NK-92 treated with Interleukin-12 subunit alpha and Interleukin-12 subunit beta, amount 100 ng/mL, for 24 hours (cell line): ENCODE measurements at places on chromosomes 4 and X.

GRCh38 chrX:150038986-150039599 lies 100.8 kb upstream of the EOLA2 start:
- no peak for DNase-seq

DNA sequence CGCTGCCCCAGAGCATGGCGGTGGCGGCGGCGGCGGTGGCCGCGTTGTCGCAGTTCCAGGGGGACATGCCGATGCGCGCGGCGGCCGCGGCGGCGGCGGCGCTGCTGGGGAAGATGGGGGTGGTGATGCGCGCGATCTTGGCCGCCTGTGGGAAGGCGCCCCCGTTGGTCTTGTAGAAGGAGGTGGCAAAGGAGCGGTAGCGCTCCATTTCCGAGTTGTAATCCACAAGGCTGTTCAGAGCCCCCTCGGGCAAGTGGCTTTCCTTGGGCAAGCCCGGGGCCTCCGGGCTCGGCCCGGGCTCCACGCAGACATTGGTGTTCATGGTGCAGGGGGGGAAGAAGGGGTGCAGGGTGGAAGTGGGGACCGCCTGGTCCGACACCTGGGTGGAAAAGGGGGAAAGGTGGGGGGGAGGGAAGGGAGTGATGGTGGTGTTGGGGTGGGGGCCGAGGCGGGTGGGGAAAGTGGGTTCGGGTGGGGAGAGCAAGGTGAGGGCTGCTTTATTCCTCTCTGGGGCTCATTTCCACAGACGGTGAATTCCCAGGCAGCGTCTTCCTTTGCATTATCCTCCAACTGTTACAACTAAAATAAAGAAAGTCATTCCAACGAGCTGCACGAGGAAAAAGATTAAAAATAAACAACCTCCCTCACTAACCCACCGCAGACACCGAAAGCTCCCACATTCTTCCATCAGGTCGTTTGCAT lies 3.1 kb downstream of the CXXC4 start:
- DNase-seq = no peak

GRCh38 chrX:72030431-72030830 lies 101.3 kb downstream of the RTL5 start:
- DNase-seq = no peak

DNA sequence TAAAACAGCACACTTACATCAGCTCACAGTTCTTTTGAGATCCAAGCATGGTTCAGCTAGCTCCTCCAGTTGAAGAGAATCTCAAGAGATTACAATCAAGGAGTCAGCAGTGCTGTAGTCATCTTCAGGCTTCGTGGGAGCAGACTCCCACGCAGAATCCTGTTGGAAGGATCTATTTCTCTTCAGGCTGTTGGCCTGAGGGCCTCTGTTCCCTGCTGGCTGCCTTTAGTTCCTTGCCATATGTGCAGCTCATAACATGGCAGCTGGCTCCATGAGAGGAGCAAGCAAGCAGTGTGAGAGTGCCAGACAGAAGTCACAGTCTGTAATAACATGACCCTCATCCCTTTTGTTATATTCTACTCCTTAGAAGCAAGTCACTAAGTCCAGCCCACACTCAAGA lies 168.6 kb downstream of the COX18 start:
- DNase-seq = no peak

DNA sequence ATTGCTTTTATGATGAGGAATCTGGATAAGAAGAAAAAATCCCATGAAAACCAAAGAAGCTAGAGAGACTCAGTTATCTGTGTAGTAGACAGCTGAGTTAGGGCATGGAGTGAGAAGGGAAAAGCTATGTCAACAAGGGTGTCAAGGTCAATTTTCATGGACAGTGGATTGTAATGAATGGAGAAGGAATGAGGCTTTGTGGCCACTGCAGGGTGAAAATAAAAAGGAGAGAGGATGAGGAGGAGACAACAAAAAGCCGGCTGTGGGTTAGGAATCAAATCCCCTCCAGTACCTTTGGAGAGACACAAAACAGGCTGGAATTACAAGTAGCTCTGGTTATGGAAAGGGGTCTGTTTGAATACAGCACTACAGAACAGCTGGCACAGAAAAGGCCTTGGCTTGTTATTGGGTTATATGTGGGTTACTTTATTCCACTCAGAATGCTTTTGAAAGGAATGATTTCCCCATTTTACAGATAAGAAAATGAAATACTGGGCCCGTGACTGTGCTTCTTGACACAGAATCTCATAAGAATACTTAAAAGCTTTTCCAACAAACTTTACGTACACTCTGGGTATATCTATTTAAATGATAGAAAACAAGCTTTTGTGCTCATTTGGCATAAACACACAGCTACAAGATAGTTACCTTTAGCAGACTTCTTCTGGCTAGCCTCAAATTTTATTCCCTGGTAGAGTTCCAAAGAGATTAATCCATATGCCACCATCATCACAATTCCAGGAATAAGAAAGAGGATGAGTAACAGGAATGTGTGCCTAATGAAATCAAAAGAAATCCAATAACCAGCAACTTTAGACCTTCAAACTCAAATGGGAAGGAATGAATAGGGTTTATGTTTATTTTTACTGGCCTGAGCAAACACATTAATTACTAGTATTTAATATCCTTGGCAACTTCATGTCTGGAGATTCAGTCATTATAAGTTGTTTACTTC lies 7.5 kb downstream of the CCKAR start:
- no peak for DNase-seq

DNA sequence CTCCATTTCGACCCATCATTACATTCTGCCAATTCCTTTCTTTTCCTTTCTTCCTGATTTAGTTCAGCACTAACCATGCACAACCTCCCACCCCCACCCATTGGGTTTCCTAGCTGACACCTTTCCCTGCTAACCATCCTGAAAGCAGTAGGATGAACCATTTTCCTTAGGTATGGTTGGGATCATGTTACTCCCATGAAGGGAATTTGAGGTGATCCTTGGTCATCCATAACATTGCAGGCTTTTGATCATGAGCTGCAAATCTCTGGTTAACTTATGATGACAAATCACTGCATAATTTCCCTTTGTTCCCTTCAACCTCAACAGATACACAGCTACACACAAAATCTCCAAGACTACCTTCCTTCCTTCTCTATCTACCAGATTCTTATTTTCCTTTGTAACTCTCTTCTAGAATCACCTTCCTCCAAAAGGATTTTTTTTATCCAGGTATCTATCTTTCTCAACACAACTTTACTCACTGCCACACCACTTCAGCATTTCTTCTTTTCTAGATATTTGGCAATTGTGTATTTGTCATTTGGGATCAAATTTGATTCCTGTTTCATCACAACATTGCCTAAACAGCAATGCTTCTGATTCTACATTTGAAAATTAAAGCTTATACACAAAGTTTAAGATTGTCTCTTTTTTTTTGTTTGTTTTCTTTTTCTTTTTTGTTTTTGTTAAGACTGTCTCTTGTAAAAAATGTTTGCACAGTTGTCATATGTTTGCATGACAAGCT lies 145.1 kb downstream of the RBM47 start:
- no peak for DNase-seq

DNA sequence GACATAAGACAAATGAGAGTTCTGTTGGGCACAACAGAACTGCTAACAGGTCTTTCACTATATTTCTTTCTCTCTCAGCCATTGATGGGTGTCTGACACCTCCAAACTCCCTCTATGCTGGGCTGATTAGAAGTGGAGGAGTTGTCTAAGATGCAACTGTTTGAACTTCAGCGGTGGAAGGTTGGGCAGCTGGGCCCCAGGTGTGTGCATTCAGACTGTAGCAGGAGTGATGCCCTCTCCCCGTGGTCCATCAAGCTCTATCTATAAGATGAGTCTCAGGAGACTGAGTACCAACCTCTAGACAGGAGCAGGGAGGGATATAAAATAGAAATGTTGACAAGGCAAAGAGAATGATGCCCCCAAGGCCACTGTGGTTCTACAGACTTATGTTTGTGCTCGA lies 28.2 kb upstream of the CHRNA9 start:
- DNase-seq = no peak

GRCh38 chr4:99710681-99711345 lies 53.2 kb upstream of the C4orf54 start:
- no peak for DNase-seq

- peak; percentile 64 for DNase-seq
Measured at GRCh38 chr4:40055863-40056715, 561 bp upstream of the N4BP2 start.

DNA sequence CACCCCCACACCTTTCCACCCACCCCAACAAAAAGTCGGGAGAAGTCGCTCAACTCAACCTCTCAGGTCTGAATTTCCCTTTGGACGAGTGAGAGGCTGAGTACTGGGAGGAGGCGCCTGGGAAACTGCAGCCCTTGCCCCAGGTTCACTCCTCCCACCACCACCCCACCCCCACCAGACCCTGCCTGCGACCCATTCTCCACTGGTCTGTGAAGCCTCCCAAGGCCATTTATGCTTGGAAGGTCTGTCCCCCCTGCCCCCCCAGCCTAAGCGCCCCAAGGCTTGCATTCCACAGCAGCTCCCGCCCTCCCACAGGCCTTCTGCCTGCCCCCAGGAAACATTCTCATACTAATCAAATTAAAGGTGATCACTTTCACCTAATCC lies 27.2 kb downstream of the ELF4 start:
- DNase-seq = no peak

- no peak for DNase-seq
Measured at GRCh38 chr4:38084877-38085711, 124.9 kb downstream of the PTTG2 start.

DNA sequence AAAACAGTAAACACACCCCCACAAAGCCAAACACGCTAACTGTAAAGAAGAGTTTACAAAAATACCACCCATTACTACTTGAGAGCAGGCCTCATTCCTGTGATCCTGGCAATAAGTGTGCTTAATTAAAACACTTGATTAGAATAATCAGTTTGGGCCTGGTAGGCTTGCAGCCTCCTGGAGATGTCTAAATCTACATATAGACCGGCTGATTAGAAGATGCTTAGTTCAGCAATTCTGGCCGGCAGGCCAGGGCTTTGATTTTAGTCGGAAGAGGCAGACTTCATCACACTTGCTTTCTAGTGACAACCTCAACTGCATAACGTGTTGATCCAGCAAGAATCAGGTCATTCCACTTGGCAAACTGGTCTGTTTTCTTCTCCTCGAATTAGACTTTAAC lies 114.0 kb downstream of the DCTD start:
- no peak for DNase-seq

DNA sequence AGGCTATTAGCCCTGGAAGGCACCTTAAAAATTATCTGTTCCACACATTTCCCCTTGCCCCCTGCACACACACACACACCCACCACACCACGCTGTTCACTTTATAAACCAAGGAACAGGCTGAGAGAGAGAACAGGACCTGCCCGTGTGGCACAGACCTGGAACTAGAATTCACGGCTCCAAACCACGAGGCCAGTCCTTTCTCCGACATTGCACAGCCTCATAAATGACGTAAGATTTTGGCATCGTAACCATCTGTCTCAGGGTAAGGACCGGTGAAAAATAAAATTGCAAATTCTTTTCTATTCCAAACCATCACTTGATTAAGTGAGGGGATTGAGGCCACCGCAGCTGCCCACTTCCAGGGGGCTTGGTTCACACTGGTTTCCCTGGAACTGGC lies 330.3 kb downstream of the BCOR start:
- DNase-seq = no peak

- no peak for DNase-seq
Measured at GRCh38 chrX:152733261-152733975, at the start of the genes CSAG1 and MAGEA12. TSS of gene CSAG1 (minus strand) at chrX:152733721. CDS start at chrX:152732460, 1,261 bp downstream. TSS of gene MAGEA12 (plus strand) at chrX:152733757. CDS start at chrX:152736162, 2,405 bp downstream.

DNA sequence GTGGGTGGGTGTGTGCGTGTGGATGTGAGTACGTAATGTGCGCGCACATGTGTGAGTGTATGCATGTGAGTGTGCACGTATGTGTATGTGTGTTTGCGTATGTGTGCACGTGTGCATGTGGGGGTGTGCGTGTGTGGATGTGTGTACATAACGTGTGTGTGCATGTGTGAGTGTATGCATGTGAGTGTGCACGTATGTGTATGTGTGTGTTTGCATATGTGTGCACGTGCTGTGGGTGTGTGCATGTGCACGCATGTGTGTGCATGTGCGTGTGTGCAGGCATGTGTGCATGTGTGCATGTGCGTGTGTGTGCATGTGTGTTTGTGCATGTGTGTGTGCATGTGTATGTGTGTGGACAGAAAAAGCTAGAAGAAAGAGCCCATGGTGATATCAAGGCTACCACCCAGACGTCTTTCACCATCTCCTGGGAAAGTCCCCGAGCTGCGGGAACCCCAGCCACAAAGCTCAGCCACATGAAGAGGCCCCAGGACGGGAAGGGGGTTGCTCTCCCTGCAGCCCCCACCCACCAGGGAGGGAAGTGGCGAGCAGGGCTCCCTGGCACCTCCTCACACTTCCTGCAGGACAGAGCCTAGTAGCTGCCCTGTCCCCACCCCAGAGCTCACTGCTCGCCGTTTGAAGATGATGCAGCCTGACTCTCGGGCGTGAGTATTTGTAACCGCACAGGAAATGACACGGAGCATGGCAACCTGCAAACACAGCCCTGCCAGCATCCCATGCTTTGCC lies 108.3 kb downstream of the DCTD start:
- peak; percentile 70 for DNase-seq

DNA sequence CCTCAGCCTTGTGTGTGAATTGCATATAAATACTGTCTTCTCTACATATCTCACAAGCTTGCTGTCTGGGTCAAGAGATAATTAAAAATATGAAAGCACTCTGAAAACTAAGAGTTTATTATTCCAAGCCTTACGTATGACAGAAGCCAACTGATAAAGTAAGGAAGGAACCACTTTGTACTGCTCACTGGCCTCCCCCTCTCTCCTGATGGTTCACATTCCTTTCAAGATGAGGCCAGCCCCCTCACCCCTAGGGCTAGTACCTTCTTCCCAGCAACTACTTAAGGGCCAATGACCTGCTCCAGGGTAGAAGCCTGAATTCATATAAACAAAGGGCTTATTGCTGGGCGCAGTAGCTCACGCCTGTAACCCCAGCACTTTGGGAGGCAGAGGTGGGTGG lies 5.4 kb upstream of the SOWAHD start:
- DNase-seq = no peak

- no peak for DNase-seq
Measured at GRCh38 chr4:86592553-86593249, 1.4 kb upstream of the PTPN13 start.

DNA sequence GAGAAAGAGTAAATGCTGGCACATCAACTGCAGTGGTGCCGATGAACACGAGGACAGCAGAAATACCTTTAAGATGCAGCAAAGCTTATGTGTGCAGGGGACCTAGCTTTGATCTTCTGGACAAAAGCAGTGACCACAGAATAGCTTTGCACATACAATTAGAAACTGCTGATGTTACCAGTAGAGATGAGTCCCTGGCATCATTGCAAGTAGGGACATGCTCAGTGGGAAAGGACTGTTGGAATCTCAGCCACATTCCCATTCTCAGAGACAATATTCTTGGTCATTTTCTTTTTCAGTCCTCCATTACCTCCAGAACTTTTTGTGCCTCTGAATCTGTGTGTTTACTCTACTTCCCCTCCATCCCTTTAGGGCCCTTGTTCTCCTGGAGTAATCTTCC lies 16.9 kb upstream of the PDLIM3 start:
- no peak for DNase-seq

- DNase-seq = no peak
Measured at GRCh38 chr4:76948443-76949275, 893 bp upstream of the SEPTIN11 start.

DNA sequence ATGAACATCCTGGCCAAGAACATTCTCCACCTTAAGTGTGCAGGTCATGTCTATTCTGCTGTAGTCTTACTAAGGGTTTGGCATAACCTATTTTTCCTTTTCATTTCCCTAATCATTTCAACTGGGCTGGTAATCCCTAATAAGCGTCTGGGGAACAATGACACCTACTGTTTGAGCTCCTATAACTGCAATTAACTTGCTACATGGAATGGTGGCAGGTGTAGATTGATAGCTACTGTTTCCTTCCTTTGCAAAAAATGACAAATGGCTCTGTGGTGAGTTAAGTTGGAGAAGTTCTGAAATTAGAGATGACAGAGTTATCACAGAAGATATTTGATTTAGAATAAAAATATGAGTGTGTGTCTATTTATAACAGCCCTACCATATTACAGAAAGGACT lies 104.5 kb upstream of the NAP1L5 start:
- no peak for DNase-seq
